ENCODE measurements at places on chromosomes 1 and 21. TPM values are rescaled to one million over a fixed set of nuclear protein-coding genes. Genes with fewer than 3 reads are reported as not detected.

Gene TRIM67
- total RNA-seq = not detected

Gene BTBD19
- 15.5 TPM for total RNA-seq

Gene CRTC2
- total RNA-seq = 55.1 TPM

Gene THEMIS2
- 1.5 TPM for total RNA-seq

Gene PLA2G4A
- 3.8 TPM for total RNA-seq

Gene ITGB2
- total RNA-seq = 24.8 TPM

Gene NIBAN1
- total RNA-seq = 37.3 TPM

Gene LRRN2
- total RNA-seq = not detected

Gene CRYAA
- not detected for total RNA-seq

Gene SMCP
- not detected for total RNA-seq

Gene CALML6
- 1.7 TPM for total RNA-seq

Gene SLC45A1
- total RNA-seq = 0.30 TPM

Gene DCST2
- total RNA-seq = 1.8 TPM

Gene PBX1
- 2.3 TPM for total RNA-seq

Gene SMIM1
- total RNA-seq = 1.2 TPM

Gene FCER1G
- total RNA-seq = 2.1 TPM

Gene TNFRSF25
- total RNA-seq = 33.7 TPM

Gene MLLT11
- 1.3 TPM for total RNA-seq

Gene MFSD2A
- 52.9 TPM for total RNA-seq

Gene NBPF9
- total RNA-seq = 50.7 TPM

Gene SLX9
- total RNA-seq = 40.4 TPM

Gene TNFRSF9
- total RNA-seq = 0.98 TPM

Gene OR2T2
- total RNA-seq = not detected

Gene REN
- total RNA-seq = not detected

Gene CTNNBIP1
- 31.3 TPM for total RNA-seq

Gene JAK1
- total RNA-seq = 73.1 TPM

Gene GNG12
- 117 TPM for total RNA-seq

Gene DEDD
- total RNA-seq = 63.1 TPM

Gene HES4
- 42.6 TPM for total RNA-seq

Gene ITLN1
- total RNA-seq = not detected

Gene TTC4
- 25.0 TPM for total RNA-seq

Gene RIPPLY3
- total RNA-seq = not detected

Gene C1orf87
- not detected for total RNA-seq

Gene HEYL
- not detected for total RNA-seq

Gene CRYBG2
- total RNA-seq = 14.2 TPM

Gene LMO4
- 29.4 TPM for total RNA-seq

Gene ORC1
- 2.7 TPM for total RNA-seq

Gene SLFNL1
- total RNA-seq = 0.28 TPM

Gene OLFM3
- total RNA-seq = not detected

Gene FCGR2B
- not detected for total RNA-seq

Gene H6PD
- total RNA-seq = 23.6 TPM

Measured in MCF 10A (cell line).